Fibroblast of skin of left quadriceps (primary cell): ENCODE measurements at places on chromosomes 7 and 10.

DNA sequence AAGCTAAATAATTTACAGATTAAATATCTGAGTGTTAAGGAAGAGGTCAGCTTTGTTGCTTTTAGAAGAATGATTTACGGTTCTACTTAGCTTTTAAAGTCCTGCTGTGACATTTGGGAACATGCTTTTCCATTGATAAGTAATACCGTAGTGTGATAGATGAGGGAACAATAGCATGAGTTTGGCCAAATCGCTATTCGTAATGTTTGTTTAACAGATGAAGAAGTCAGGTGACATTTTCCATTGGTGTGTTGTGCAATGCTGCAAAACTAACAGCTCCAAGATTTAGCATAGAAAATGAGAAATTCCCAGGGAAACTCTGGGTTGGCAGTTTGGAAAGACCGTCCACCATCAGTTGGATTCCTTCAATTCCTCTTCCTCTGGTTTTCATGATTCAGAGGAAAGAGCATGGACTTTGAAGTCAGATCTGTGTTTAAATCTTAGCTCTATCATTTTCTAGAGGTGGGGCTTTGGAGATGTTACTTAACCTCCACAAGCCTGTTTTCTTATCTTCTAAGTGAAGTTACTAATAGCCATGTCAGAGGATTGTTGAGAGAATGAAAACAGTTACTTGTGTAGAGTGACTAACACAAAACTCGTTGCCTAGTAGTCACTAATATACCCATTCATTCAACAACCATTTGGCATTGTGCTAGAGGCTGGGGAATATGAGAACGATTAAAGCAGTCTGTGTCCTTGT, 140.4 kb upstream of the BMPER start:
- DNase-seq: no peak

GRCh38 chr7:136953386-136953785, 84.9 kb downstream of the CHRM2 start:
- peak; percentile 29 for DNase-seq

GRCh38 chr10:77104459-77104980, 533.1 kb downstream of the KCNMA1 start:
- peak; percentile 71 for DNase-seq

DNA sequence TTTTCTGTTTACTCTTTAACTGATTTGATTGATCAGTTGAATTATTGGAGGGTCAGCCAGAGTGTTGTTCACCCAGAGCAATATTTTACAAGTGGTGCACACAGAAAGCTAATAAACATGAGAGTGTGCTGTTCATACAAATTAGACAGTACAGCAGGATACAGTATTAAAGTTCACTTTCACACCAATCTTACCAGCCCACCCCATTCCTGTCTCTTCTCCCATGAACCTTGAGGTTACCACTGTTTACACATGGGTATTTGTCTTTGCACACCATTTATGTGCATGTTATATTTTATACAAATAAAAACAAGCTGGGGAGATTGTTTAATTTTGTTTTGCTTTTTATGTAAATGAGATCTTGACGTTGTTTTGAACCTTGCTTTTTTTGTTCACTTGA, 6.5 kb downstream of the CALU start:
- no peak for DNase-seq

GRCh38 chr7:149624006-149624405, 126.4 kb upstream of the ZNF746 start:
- DNase-seq: no peak

GRCh38 chr7:20112696-20113095, 104.5 kb downstream of the MACC1 start:
- DNase-seq: no peak

- DNase-seq: no peak
These were observed 264.4 kb downstream of the THSD7A start for GRCh38 chr7:11567571-11567970.

- DNase-seq: no peak
These were observed 556.5 kb upstream of the LRRN3 start for GRCh38 chr7:110534241-110534931.
